ENCODE measurements at places on chromosomes 2 and 18.

DNA sequence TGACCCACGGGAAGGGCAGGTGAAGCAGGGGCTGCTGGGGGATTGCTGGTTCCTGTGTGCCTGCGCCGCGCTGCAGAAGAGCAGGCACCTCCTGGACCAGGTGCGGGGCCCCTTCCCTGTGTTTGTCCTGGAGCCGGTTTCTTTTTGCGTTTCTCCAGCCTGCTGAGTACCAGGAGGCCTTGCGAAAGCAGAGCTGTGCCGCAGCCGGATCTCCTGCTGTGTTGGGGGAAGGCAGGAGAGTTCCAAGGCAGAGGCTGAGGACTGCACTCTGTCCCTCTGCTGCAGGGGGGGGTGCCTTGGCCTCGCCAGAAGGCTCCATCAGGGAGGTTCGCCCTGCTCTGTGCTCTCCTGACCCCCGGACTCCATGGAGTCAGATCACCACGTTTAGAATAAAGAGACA, 2.8 kb downstream of the CAPN10 start:
- DNase-seq: no peak

GRCh38 chr2:236627193-236627592, 57.6 kb downstream of the ACKR3 start:
- DNase-seq: no peak

GRCh38 chr18:55109818-55110414, 150.7 kb upstream of the CCDC68 start:
- DNase-seq: peak; percentile 5

DNA sequence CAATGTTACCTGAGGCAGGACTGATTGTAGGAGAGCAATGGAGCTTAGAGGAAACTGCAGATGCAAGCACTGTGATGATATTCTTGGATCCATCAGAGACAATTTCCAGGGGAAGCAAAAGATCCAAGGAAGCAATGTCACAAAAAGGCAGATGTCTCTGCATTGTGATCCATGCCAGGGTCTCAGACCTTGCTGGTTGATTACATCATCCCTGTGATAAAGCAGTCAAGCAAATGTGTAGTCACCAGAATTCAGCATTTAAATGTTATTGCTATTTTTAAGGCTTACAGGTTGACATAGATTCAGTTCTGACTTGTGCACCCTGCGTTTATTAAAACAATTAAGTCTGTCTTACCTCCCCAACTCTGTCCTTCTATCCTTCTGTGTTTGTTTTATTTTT, 56.8 kb upstream of the CCDC85A start:
- DNase-seq: no peak

GRCh38 chr2:17625446-17625845, 85.0 kb downstream of the VSNL1 start:
- DNase-seq: no peak

DNA sequence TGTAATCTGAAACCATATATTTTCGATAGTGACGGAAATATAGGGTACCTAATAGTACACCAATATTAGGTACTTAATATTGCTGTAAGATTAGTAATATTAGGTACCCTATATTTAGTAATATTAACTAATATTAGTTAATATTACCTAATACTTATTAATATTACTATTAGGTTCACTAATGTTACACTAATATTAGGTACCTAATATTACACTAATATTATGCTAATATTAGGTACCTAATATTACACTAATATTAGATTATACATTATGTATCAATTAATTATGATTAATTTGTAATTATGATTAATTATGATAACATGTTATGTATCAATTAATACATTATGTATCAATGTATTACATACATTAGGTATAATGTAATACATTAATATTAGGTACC, 518.2 kb upstream of the LRATD1 start:
- DNase-seq: no peak

GRCh38 chr18:36015629-36016028, 43.1 kb downstream of the RMP24 start:
- DNase-seq: no peak

DNA sequence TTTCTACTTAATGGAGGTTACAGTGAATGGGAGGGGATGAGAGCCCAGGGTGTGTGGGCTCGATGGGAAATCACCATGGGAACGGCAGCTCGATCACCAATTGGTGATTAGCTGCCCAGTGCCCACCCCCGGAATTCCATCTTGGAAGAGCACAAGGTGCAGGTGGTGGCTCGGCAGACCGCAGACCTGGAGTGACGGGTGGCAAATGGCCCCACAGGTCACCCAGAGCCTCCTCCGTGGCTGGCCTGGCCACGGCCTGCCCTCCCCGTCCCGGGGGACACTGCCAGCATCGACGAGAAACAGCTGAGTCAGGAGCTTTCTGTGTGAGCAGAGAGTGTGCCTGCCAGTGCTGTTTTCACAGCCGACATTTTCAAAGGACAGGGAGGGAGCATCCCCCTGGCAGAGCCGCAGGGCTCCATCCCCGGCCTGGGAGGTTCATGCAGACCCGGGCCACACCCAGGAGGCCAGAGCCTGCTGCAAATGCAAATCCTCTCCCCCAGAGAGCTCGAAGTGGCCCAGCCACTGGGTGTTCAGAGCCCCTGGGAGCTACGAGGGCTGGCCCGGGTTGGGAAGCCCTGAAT, 176.4 kb upstream of the MYT1L start:
- no peak for DNase-seq

DNA sequence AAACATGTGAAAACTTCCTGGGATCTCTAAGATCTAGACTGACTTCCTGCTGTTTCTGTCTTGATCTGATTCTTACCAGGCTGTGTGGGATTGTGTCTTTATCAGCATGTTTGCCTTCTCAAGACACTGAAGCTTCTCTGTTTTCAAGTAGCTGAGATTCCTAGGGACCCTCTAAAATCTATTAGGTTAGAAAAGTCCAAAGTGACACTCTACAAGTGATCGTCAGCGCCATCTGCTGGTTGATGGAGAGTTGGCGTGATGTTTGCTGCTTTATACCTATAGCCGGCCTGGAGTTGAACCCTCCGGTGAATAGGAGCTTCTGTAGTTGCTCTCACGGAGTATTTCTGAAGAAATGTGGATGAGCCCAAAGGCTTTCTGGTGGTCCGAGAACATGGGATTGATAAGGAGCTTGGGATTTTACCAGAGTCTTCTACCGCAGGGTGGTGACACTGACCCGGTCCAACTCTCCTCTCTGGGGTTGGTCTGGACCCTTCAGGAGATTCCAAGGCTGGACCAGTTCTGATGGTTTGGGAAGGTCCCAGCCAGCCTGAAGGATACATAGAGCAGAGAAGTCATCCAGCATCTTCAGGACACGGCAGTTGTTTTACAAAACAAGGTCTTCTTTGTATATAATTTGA, 96.0 kb upstream of the TTC39C start:
- peak; percentile 79 for DNase-seq

DNA sequence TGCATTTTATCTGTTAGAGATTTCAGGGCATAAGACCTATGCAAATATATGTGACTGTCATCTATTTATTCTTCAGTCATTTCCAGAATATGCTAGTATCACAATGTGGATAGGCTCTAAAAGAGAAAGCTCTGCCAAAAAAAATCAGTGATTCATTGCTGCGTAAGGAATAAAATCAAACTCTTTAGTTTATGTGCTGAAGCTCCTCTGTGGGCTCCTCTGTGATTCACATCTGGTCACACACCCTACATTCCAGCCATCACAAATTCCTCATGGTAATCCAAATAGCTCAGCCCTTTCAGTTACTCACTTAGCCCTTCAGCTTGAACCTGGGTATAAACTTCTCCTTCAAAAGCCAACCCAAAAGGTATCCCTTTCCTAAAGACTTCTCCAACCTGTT, 21.4 kb downstream of the DLGAP1 start:
- DNase-seq: no peak

GRCh38 chr18:38539371-38539770, 973.8 kb upstream of the CELF4 start:
- DNase-seq: peak; percentile 18

All from ELF-1 (cell line).